Activated CD4-positive, alpha-beta T cell treated with anti-CD3 and anti-CD28 coated beads for 4 hours (primary cell): ENCODE measurements at places on chromosomes 11 and 22.

- DNase-seq: no peak
These were observed 984.7 kb downstream of the BRD1 start for GRCh38 chr22:48842976-48843375.

DNA sequence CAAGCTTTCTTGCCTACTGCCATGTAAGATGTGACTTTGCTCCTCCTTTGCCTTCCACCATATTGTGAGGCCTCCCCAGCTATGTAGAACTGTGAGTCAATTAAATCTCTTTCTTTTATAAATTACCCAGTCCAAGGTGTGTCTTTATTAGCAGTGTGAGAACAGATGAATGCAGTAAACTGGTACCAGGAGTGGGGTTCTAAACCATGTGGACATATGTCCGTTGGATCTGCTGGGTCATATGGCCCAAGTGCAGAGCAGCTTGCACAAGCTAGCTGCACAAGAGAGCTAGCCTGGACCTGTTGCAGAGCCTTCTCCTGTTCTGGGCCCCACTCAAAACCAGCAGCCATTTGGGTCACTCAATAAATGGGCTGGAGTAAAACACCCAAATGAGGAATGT lies 177.1 kb downstream of the HIPK3 start:
- no peak for DNase-seq

DNA sequence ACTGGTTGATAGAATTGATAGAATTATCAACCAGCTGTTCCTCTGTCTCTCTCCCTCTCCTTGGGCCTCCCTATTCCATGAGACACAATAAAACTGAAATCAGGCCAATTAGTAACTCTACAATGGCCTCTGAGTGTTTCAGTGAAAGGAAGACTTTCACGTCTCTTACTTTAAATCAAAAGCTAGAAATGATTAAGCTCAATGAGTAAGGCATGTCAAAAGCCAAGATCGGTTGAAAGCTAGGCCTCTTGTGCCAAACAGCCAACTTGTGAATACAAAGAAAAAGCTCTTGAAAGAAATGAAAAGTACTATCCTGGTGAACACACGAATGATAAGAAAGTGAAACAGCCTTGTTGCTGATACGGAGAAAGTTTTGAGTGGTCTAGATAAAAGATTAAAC lies 16.6 kb downstream of the PIH1D2 start:
- no peak for DNase-seq

DNA sequence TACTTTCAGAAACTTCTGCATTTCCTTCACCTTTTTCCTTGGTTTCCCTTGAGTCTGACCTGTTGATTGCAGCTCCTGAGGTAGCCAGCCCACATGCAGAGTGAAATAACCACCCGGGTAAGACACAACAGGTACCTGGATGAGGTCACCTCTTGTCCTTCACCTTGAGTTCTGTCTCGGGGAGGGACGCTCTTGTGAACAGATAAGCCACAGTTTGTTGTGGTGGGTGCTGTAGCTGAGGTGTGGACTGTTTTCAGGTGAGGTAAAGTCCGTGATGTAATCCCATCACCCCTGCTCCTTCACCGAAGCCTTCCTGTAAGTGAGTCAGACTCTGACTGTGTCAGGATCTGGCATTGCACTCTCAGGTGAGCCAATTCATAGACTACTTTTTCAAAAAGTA lies 183.1 kb downstream of the NAV2 start:
- DNase-seq: no peak

DNA sequence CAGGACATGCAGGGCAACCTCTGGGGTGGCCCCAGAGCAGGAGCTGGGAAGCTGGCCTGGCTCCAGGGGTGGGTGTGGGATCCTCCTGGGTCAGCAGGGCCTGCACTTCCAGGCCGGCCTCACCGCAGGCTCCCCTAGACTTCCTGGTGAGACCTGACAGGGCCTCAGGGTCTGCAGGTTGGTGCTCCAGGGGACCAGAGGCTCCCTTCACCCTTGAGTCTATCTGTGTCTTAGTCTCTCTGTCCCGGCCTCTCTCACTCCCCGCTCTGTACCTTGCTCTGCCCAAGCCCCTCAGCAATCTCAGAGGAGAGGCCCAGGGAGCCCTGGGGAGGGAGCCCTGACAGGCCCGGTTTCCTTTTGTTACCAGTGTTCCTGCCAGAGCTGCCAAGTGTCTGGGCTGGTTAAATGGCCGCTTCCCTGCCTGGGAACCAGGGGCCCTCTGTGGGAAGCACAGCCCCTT lies 13.9 kb downstream of the CD82 start:
- no peak for DNase-seq

DNA sequence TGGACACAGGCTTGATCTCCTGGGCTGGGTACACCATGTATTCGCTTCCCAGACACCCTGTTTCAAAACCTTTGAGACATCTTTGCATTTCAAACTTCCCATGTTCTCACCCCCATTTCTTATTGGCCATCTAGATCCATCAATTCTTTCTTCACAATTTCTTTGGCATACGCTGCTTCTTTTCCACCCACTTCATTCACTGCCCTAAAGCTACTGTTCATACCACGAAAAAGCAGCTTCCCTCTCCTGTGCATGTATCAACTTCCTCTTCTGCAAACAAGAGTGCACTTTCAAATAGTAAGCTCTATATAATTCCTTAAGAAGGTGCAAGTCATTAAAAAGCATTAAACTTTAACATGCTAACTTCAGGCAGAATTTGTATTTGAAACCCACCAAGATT lies 21.4 kb downstream of the UVRAG start:
- DNase-seq: no peak

- DNase-seq: no peak
These were observed 148.2 kb upstream of the ARHGAP20 start for GRCh38 chr11:110860461-110860860.

GRCh38 chr11:66159324-66159984 lies 89.4 kb downstream of the PACS1 start:
- DNase-seq: no peak
